LHCN-M2 (cell line): ENCODE measurements at places on chromosomes 6 and 20.
A peak's percentile ranks its signal among the peaks of the same experiment; 100 is the strongest.

DNA sequence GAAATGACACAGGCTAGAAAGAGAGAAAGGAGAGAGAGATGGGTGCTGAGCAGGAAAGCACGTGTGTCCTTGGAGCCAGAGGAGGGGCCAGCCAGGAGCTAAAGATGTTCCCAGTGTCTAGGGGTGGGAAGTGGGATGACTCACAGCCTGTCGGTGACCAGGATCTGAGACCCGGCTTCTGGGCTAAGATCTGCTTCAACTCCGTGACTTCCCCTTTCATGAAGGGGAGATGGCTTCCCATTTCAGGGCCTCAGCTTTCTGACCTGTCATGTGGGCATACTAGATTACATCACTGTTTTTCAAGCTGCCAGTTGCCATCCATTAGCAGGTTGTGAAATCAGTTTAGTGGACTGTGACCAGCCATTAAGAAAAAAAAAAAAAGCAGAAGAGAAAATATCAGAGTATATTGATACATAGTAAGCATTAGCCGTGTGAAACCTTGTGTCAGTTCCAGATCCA lies 5.4 kb downstream of the TGM3 start:
- DNase-seq: peak; percentile 5

DNA sequence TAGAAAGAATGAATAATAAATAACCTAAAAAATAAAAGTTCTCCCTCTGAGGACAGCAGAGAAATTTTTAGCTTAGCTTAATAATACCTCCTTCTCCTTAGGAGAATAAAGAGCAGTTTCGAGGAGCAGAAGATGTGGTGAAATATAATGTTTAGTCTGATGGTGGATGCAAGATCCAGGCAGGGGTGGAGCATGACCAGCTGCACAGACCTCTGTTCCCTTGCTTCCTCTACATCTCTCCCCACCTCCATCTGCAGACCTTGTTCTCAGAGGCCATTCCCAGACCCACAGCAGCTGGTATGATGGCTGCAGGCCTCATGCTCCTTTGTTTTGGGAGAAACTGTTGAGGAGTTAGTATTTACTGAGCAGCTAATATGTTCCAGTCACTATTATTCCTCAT lies 1.5 kb downstream of the BTN3A2 start:
- DNase-seq: peak; percentile 70

- peak; percentile 29 for DNase-seq
Measured at GRCh38 chr6:73073238-73073637, 152.1 kb downstream of the KHDC1L start.

DNA sequence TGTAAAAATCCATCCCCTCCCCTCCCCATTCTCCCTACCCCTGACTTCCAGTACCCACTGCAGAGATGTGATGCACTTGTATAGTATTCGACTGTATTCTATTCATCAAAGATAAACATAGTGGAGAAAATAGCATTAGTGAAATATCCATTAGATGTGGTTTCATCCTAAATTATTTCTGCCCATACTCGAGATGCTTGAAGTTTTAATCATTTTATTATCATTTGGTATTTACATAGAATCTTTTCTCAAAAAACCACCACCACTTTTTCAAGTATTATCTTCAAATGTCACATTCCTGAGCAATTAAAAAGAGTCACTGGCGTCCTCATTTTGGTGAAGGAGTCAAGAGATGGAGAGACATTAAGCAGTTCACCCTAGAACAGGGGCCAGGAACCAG lies 181.9 kb downstream of the HAO1 start:
- DNase-seq: no peak

- DNase-seq: no peak
Measured at GRCh38 chr6:4486568-4487315, 289.5 kb upstream of the CDYL start.

DNA sequence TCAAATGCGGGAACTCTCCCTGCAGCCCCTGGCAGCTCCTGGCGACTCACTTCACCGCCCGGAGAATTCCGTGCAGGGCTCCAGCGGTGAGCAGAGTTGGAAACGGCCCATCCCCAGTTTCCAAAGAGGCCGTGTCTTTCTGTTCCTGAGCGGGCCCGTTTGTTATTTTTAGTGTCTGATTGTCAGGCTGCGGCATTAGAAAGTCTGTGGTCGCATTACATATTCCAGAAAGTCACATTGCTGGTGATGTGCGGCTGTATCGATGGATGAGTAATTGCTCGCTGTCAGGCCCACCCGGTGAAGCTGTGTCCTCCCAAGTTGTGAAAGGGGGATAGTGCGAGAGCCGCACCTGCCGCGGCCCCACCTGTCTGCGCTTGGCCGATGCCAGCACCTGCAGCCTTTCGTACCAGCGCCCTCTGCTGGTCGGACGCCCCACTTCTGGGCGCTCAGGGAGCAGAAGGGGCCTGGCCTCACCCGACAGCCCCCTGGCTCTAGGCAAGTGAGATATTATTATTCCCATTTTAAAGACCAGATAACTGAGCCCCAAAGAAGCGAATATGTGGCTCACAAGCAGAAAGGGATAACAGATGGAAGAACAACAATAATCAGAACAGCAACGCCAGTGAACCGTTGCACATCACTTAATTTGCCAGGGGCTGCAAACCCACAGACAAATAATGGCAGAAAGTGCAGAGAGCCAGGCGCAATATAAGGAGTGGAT lies 244.9 kb downstream of the TSHZ2 start:
- DNase-seq: peak; percentile 3

- no peak for DNase-seq
Measured at GRCh38 chr6:70221715-70222438, 81.0 kb downstream of the COL9A1 start.
